ENCODE measurements at places on chromosomes 5 and 9.

GRCh38 chr9:136856079-136856476 is 3.9 kb downstream of the MAMDC4 start:
- no peak for DNase-seq

DNA sequence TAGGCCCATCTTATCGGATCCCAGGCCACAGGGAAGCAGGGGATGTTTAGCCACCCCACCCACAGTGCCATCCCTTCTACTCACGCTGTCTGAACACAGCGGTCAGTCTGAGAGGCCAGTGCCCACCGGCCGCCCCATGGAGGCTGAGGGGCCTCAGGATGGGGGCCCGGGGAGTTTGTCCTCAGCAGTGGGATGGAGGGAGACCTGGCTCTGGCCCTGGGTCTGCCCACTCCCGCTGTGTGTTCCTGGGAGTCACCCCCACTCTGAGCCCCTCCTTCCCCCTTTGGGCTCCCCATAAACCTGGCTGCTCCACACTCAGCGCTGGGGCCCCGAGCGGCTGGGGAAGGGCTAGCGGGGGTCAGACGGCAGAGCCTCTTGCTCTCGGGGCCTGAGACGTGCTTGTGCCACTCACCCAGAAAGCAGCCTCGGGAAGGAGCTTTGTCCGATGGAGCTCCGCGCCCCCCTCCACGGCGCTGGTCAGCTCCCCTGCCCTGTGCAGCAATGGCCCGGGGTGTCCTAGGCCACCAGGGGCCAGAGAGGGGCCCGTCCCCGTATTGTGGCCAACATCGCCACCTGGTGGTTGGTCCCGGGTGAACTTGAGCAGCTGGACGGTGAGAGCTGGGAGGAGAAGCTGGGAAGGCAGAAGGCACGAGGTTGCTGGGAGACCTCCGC is 10.9 kb upstream of the LAMC3 start:
- DNase-seq, result peak; percentile 76

- no peak for DNase-seq
Measured at GRCh38 chr9:128870128-128870940, 11.4 kb downstream of the KYAT1 start.

GRCh38 chr5:153988510-153988909 is 50.2 kb downstream of the FAM114A2 start:
- no peak for DNase-seq

DNA sequence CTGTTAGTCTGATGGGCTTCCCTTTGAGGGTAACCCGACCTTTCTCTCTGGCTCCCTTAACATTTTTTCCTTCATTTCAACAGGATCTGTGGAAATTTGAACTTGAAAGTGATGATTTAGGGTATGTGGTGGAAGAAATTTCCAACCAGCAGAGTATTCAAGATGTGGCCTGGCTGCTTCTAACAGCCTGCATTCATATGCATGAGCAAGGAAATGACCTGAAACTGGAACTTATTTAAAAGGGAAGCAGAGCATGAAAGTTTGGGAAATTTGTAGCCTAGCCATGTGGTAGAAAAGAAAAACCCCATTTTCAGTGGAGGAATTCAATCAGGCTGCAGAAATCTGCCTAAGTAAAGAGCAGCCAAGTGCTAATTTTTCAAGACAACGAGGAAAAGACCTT is 41.7 kb downstream of the UNC13B start:
- DNase-seq, result no peak

DNA sequence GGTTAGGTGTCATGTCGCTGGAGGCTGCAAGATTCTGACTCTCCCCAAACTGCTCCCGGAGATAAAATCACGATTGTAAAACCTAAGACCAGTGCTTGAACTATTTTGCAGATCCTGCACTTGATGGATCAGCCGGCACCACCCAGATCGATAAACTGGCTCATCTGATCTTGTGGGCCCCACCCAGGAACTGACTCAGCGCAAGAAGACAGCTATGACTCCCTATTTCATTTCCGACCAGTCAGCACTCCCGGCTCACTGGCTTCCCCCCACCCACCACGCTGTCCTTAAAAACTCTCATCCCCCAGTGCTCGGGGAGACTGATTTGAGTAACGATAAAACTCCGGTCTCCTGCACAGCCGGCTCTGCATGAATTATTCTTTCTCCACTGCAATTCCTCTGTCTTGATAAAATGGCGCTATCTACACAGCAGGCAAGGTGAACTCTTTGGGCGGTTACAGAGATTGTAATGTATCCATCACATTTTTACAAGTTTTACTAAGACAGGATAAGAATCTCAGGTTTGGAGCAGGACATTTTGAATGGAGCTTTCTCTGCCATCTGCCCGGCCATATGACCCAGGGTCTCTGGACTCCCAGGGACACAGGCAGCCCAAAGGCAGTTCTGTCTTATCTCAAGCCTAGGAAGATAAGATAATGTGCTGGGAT is 10.6 kb upstream of the PPP1R26 start:
- DNase-seq, result no peak

- no peak for DNase-seq
Measured at GRCh38 chr5:168736281-168736831, 157.2 kb upstream of the PANK3 start.

DNA sequence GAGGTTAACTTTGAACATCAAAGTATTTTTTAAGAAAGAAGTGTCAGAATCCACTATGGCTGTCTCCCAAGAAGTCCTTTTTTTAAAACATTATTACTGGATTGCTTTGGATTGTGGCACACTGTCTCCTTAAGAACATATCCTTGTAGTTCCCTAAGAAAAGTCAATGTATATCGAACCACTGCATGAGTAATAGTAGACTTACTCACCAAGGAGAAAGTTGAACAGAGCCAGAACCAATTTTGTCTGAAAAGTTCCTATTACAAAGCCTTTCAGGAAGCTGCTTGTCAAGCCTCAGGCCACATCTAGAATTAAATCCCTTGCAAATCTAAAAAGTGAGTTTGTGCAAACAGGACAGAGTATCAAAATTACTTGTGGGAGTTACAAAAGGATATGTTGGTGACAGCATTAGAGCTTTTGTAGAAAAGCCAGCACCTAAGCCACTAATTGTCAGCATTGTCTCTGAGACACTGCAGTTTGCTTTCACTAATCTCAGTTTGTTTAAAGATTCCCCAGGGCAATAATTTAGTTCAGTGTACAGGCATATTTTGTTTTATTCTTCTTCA is 195.4 kb downstream of the MPDZ start:
- DNase-seq, result no peak

DNA sequence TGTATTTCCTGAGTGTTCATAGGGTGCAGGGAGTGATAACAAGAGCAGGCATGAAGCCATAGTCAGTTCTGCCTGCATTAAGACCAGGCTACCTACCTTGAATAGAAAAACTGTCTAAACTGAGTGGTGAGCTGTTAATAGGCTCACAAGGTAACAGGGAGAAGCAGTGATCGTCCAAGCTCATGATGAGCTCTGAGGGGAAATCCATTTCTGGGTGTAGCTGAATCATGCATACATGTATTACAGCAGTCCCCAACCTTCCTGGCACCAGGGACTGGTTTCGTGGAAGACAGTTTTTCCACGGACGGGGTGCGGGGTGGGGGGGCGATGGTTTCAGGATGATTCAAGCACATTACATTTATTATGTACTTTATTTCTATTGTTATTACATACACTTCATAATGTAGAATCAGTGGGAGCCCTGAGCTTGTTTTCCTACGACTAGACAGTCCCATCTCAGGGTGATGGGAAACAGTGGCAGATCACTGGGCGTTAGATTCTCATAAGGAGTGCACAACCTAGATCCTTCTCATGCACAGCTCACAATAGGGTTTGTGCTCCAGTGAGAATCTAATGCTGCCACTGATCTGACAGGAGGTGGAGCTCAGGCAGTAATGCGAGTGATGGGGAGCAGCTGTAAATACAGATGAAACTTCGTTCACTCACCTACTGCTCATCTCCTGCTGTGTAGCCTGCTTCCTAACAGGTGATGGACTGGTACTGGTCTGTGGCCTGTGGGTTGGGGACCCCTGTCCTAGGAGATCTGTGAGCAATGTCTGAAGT is 100.0 kb upstream of the IL6ST start:
- DNase-seq, result no peak

DNA sequence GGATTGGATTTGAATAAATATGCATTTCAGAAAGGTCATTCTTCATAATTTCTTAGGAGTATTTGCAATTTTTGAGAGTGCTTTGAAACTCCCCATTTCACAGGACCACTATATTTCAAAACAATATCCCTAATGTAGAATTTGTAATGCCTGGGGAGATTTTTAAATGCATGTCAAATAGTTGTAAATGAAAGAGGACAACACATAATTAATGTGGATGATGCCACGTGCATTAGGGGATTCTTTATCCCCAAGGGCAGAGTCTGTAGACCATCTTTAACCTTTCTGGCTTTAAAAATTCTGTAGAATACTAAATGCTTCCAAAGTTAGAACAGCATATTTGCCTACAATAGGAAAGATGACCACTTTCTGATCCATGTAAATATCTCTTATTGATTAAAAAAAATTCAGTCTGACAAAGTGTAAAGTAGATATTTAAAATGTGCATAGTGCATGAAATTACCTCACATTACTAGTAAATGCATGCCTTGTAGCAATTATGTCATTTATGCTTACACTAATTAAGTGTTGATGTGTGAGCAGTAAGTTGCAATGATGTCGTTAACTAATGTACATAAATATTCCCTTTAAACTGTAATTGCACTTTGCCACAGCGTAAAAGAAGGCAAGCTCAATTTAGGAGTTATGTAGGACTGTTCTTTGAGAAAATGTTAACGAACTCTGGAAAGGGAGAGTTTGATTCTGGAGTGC is 416.1 kb downstream of the PSAT1 start:
- DNase-seq, result no peak

GRCh38 chr5:174555726-174556125 is 168.7 kb upstream of the MSX2 start:
- no peak for DNase-seq

Measured in right forelimb (tissue), 1 donor.